ENCODE measurements at places on chromosomes 6 and 20.

- peak; percentile 75 for DNase-seq
These were observed 226.0 kb downstream of the TPBG start for GRCh38 chr6:82589509-82590206.

- peak; percentile 31 for DNase-seq
These were observed 113.4 kb downstream of the PSMB1 start for GRCh38 chr6:170439366-170440361.

- DNase-seq: no peak
These were observed 12.8 kb upstream of the IRAK1BP1 start for GRCh38 chr6:78854546-78854945.

DNA sequence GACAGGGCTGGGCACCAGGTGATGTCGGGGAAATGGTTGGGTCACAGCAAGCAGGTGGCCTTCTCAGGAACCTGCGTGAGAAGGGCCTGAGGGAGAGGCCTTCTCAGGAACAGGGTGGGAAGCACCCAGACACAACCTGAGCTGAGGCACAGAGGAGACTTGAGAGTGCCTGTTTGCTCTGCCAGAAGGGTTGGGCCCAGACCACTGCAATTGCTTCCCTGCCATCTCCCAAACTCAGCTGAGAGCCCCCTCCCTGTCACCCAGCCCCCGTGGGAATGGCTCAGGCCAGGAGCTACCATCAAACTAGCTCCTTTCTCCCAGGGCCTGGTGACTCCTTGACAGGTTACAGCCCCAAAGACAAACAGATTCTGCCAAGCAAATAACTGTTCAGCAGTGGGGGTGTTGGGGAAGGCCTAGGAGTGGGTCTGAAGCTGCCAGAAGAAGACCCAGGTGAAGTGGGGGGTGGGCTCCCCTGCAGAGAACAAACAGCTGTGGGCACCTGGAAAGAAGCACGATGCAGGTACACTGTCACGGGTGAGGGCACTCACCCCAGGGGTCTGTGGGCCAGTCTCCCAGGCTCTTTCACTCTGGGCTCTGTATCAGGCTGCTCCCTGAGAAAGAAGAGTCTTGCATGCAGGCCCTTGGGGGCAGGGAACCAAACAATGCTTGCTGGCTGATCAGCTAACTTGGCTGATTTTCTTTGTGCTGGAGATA, 30.4 kb upstream of the SPDEF start:
- DNase-seq: peak; percentile 43

DNA sequence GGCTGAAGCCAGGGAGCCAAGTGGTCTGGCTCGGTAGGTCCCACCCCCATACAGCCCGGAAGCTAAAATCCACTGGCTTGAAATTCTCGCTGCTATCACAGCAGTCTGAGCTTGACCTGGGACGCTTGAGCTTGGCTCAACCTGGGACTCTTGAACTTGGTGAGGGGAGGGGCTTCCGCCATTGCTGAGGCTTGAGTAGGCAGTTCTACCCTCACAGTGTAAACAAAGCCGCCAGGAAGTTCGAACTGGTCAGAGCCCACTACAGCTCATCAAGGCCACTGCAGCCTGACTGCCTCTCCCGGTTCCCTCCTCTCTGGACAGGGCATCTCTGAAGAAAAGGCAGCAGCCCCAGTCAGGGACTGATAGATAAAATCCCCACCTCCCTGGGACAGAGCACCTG, 1337.7 kb downstream of the HACE1 start:
- peak; percentile 58 for DNase-seq

DNA sequence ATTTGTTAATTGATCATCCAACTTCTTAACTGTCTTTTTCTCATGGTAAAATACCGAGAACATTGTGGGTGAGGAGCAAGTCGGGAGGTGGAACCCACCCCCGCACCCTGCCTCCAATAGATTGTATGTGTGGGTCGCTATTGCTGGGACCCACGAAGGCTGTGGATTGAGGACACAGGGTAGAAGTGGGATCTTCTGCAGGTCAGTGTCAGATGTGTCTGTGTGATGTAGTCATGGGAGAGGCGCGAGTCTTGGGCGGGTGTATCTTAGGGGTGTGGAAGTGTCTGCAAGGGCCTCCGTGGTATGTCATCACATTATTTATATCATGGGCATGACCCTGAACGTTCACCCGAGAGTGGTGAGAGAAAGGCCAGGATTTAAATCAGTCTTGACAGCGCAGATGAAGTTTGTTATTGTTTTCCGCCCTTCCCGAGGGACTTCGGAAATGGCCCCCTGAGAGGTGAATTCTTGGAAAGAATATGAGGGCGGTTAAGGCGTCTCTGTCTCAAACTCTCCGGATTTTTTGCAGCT, 472 bp upstream of the PAQR8 start:
- DNase-seq: peak; percentile 51

DNA sequence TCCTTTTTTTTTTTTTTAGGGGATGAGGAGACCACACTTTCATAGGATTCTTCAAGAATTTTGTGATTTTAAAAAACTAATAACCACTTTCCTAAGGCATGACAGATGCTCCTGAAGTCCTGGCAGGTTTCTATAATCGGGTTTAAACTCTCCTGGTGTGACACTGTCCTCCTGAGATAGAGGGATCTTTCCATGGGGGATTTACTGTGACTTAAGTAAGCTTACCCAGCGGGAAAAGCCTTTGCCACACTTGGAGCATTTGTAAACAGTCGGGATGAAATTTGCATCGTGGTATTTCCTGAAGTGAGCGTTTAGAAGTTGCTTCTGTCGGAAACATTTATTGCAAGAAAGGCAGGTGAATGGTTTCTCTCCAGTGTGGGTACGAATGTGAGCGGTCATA, 16.6 kb downstream of the CTCFL start:
- DNase-seq: no peak

GRCh38 chr6:112939563-112939962, 592.4 kb downstream of the RFPL4B start:
- no peak for DNase-seq

DNA sequence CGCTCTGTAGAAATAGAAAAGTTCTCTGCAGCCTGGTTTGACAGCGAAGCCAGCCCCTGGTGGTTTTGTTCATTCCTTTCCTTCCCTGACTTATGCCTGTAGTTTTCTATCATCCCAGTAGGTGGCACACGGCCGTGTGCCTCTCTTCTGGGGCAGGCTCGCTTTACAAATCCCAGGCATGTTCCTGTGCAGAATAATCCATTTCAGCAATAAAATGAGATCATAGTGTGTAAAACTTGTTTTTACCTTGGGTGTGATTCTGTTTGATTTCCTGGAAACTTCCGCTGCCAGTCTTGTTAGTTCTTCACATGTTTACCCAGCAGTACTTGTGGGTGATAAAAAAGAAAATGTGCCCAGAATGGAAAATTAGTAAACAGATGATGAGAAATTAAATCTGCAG, 7.4 kb upstream of the INSM1 start:
- peak; percentile 83 for DNase-seq

- DNase-seq: no peak
These were observed 591 bp downstream of the IDH3B start for GRCh38 chr20:2663364-2663886.

DNA sequence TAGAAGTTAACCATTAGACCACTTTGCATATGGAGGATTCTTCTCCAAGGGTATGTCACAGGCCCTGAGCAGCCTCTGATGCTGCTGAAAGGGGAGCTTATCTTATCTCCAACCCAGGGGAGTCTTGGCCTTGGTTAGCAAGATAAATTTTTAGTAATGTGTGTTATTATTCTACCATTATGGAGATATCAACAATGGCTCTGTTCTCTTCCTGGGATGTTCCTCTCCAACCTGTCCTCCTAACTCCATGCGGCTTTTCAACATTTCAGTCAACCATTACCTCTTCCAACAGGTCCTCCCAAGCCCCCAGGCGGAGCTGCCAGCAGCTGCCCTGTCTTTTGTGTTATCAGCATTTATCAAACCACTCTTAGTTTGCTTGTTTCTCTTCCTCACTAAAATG, 48.4 kb upstream of the FOXC1 start:
- no peak for DNase-seq

DNA sequence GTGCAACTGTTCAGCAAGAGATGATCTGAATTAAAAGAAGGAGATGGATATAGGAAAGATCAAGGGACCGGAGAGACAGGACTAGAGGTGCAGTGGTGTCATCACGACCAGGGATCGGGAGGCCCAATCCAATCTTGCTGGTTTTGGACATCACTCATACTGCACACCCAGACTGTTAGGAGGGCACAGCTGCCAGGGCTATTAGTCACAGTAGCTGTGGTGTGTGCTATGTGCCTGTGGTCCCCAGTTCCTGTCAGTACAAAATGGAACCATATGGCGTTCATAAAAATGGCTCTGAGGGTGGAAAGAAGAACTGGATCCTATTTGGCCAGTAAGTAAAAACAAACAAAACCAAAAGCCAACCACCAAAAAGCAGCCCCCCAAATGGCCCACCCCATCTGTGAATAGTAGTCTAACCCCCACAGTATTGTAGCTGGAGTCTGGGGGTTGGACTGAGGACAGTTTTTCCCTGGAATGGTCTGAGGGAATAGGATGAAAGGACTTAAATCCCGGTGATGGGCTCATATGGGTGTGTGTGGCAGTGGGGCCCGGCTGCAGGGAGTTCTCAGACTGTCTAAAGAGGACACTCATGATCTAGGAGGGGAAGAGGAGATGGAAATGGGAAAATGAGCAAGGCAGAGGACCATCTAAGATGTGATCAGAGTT, 9.3 kb upstream of the NNAT start:
- no peak for DNase-seq

DNA sequence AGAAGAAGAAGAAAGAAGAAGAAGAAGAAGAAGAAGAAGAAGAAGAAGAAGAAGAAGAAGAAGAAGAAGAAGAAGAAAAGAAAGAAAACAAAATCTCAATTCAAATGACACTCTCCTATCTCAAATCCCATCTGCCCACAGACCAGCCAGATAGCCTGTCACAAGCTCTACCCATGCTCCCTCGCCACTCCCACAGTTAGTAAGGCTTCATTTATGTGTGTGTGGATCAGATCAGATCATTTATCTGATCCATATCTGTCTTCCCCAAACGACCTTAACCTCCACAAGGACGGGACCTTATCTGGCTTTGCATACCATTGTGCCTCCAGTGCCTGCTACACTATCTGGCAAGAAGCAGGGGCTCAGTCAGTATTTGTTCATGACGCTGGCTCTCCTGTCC, 81.9 kb upstream of the RREB1 start:
- DNase-seq: no peak

DNA sequence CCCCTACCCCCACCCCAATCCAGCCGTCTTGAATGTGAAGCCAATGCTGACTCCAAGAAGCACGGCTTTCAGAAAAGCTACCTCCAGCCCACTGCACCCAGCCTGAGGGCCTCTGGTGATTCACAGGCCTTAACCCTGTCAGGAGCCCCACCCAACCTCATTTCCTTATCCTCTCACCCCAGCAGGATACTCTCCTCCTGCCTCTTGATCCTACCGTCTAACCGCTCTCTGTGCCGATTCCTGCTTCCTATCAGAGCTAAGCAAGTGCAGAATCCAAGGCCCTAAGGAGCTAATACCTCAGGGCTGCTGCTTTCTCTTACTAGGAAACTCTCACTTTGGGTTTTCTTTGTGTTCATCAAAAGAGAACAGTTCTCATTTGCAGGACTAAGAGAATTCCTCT, 47.2 kb downstream of the TRERF1 start:
- DNase-seq: peak; percentile 83

DNA sequence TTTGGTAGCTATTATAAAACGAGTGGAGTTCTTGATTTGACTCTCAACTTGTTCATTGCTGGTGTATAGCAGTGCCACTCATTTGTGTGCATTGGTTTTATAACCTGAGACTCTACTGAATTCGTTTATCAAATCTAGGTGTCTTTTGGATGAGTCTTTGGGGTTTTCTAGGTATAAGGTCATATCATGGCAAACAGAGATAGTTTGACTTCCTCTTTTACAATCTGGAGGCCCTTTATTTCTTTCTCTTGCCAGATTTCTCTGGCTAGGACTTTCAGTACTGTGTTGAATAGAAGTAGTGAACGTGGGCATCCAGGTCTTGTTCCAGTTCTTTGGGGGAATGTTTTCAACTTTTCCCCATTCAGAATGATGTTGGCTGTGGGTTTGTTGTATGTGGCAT, 38.8 kb downstream of the SUMO4 start:
- no peak for DNase-seq

- DNase-seq: no peak
These were observed 17.4 kb downstream of the PIGT start for GRCh38 chr20:45433316-45433715.
